ENCODE measurements at places on chromosomes 16 and 17.

DNA sequence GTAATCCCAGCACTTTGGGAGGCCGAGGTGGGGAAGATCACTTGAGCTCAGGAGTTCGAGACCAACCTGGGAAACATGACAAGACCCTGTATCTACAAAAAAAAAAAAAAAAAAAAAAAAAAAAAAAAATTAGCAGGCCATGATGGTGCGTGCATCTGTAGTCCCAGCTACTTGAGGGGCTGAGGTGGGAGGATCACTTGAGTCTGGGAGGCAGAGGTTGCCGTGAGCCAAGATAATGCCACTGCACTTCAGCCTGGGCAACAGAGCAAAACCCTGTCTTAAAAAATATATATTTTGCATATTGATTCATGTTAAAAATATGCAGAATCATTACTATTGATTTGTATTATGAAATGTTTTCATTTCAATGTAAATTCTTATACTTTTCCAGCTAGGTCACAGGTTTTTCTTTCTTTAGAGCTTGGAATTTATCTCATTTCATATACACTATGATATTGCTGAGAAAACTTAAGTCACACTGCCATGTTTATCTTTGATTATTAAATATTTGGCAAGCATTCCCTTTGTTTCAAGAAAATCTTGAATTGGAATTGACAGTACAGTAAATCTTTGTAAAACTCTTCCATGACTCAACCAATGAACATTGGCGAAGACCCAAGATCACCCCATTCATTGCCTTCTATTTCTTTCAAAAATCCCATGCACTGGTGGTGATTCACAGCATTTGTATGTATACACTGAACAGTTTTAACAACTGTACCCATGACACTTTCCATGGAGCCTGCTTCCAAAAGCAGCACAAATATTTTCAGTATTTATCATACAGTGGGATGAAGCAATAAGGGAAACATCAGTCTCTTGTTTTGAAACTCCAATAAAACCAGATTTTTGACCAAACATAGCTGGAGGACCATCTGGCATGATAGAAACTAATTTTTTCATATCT is 83.5 kb upstream of the TNRC6A start:
- no peak for DNase-seq

DNA sequence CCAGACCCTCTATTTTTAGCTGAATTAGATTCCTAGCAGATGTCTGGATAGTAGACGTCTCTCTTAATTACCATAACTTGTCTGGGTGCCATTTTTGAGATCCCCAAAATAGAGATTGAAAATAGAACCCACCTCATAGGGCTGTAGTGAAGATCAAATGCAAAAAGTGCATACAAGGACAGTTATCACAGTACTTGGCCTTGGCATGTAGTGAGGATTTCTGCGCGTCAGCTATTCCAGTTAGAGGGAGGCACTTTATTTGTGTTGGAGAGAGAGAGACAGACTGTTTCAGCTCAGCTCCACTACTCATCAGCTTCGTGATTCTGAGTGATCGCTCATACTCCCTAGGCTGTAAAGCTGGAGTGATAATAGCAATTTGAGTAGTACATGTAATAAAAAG is 59.6 kb upstream of the CDH13 start:
- no peak for DNase-seq

DNA sequence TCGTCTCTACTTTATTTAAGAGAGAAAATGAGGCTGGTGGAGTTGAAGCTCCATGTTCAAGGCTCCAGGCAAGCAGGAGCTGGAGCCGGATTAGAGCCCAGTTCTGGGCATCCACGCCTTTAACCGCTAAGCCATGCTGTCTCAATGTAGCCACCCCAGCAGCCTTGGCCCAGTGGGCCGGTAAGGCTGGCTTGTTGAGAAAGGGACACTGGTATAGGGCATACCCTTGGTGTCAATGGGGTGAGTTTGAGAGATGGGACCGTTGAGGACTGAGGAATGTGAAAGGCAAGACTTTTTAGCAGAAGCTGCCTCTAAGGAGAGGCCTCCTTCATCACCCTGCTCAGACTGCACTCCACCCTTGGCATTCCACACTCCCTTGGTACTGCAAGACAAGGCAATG is 147.4 kb downstream of the CYLD start:
- no peak for DNase-seq

- DNase-seq, result no peak
Measured at GRCh38 chr16:8087597-8088289, 502.6 kb downstream of the TMEM114 start.

DNA sequence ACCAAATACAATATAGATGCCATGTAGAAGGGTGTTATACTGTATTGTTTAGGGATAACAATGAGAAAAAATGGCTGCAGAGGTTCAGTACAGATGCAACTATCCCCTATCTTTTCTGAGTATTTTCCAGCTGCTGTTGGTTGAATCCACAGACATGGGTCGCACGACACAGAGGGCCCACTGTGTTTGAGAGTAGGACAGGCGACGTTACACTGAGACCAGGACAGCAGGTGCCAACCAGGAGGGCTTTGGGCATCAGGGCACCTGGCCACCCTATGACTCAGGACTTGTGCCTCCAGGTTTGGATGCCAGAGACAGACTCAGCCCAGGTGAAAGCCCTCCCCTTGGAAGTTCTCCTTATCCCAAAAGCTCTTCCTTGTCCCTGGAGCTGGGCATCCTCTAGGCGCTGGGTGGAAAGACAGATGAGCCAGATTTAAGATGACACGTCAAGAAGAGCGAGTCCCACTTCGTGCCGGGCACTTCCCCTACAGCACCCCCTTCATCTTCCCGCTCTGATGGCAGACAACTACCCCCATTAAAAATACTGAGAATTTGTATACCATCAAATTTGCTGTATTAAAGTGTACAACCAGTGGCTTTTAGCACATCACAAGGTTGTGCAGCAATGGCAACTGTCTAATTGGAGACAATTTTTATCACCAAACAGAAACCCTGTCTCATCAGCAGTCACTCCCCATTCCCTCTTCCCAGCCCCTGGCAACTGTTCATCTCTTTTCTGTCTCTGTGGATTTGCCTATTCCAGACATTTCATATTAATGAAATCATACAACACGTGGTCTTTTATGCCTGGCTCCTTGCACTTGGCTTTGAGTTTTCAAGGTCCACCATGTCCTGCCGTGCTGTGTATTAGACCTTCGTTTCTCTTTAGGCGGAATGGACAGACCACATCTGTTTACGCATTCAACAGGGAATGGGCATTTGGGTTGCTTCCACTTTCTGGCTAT is 30.6 kb downstream of the TNFRSF13B start:
- no peak for DNase-seq

- no peak for DNase-seq
Measured at GRCh38 chr16:82138478-82139285, 31.3 kb downstream of the MPHOSPH6 start.

- no peak for DNase-seq
Measured at GRCh38 chr17:61510237-61510636, 58.0 kb downstream of the TBX4 start.
